ENCODE measurements at places on chromosomes 6 and 20.

DNA sequence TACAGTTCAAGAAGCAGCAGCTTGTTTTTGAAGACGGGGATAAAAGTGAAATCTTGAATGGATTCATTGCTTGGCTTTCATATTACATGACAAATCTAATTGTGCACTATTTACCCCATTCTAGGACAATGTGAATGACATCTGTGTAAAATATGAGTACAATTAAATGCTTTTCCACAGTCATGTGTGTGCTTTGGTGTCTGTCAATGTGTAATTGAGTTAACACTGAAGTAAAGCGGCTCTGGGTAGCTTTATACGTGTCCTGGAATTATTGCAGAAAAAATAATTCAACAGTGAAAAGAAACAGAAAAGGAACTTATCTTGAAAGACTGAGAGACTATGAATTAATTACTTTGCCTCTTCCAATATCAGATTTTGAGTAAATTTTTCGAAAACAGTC, 233.5 kb upstream of the HS3ST5 start:
- DNase-seq: no peak

GRCh38 chr6:41813956-41814355, 26.5 kb downstream of the TOMM6 start:
- no peak for DNase-seq

GRCh38 chr20:2385026-2385425, 4.3 kb downstream of the TGM6 start:
- no peak for DNase-seq

- peak; percentile 39 for DNase-seq
Measured at GRCh38 chr6:14881398-14881797, 364.5 kb upstream of the JARID2 start.

- no peak for DNase-seq
Measured at GRCh38 chr20:54152227-54153040, 21.4 kb downstream of the CYP24A1 start.

DNA sequence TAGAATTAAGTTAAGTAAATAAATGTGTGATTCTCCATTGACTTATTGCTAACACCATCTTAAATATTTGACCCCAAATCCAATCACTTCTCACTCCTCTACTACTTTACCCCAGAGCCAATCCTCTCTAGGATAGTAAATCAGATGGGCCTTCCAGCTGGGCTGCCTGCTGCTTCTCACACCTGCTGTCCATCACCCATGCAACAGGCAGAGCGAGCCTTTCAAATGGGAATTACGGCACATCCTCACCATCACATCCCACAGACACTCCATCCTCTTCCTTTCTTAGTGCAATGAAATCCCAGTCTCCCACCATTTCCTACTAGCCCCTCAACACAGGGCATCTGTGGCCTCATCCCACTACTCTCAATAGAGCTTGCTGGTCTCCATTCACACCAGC, 34.0 kb downstream of the HLA-F start:
- DNase-seq: no peak

DNA sequence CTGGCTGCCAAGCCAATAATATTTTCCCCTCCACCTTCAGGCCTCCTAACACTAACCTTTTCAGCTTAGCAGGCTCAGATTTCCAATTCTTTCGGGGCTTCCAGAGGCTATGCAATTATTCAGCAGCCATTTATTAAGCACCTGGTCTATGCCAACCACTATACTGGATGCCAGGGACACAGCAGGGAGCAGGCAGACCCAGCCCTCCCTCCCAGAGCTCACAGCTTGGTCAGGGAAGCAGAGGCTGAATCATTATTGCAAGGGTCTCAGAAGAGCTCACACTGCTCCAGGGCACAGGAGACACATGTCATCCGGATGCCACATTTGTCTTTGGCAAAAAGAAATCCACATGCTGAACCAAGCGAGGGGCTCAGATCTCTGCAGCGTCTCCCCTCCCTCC, 1.3 kb downstream of the BPIFB1 start:
- DNase-seq: no peak

DNA sequence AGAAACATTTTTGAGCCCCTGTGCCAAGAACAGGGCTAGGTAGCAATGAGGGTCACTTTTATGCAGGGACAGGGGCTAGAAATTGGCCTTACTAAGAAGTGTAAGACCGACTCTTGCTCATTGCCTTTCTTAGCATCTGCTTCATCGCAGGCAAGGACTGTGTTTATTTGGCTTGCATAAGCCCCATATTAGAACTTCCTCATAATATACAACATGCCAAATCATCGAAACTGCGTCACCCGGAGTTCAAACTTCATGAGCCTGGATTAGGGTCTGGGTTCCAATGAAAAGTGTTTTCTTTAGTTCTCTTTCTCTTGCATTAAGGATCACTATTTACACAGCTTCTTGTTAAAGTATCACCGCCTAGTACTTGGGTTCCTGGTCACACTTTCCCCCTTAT, 977 bp upstream of the SMAP1 start:
- DNase-seq: no peak

DNA sequence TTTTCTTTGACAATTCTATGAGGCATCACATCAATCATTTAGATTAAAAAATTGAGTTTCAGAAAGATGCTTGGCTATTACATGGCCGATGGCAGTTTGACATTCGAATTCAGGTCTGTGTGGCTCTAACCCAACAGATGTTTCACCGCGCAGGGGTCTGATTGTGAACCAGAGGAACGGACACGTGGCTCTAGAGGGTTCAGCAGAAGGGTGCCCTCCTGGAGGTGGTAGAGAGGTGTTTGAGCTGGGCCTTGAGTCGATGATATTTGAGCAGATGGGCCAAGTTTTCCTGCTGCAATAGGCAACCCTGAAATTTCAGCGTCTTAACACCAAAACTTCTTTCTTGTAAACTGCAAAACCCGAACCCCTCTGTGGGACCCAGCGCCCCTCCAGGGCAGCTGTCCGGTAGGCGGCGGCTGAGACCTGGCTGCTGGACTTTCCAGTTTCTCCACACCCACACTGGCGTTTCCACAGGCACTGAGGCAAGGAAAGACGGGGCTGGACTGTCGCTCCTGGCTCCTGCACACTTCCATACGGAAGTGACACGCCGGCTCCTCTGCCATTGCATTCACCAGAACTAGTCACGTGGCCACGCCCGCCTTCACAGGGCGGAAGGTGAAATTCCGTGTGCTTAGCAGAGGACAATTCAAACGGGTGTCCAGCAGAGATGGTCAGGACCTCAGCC, 11.3 kb upstream of the AFDN start:
- no peak for DNase-seq

GRCh38 chr6:25579902-25580495, 72.0 kb upstream of the SCGN start:
- no peak for DNase-seq

DNA sequence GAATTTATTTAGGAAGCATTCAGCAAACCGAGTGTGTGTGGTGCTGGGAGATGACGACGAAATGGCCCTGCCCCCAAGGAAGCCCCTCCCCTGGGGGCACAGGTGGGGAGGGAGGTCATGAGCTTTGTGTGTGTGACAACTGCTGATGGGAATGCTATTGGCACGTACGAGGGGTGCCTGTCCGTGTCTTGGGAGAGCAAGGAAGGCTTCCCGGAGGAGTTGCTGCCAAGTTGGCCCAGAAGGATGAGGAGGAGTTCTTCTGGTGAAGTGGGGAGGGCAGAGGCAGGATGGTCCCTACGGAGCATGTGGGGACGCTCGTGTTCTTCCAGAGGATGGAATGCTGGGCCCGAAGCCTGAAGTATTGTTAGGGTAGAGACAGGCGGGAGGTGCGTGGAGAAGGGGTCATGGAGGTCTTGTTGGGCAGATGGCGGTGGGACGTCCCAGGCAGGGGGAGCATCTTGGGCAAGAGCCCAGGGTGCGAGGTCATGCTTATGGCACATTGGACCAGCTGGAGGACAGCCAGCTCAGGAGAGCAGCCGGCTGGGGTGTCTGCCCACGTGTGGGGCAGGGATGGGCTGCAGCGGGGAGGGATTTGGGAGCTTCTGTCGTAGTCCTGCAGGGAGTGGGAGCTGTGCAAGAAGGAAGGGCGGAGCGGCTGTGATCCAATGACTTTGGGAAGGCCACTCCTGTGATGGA, 46.1 kb downstream of the SYNJ2 start:
- no peak for DNase-seq

DNA sequence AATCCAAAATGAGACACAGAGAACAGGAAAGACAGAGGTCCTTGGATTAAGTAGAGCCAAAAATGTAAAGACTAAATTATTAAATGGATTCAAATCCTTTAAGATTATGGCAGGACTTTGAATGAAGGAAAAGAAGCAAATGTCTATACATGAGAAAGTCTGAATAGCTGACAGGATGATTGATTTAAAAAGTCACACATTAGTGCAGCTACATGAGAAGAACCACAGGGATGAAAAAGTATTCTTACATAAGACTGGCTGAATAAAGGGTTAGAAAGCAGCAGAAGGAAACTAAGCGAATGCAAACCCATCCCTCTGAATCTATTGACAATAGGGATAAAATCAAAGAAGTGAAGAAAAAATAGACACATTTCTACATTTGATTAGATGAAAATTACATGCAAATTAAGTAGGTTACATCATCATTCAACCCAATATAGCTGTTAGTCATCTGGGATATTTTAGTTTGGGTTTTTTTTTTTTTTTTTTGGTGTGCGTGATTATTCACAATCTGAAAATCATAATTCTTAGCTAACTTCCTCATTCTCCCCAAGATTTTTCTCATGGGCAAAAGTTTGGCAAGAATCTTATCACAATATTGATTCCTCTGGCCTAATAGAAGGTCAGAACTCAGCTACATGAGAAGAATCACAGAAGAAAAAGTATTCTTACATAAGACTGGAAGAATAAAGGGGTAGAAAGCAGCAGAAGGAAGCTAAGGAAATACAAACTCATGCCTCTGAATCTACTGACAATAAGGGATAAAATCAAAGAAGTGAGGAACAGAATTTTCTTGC, 845.4 kb downstream of the HACE1 start:
- DNase-seq: no peak

GRCh38 chr6:42185597-42185996, 9.2 kb downstream of the GUCA1B start:
- no peak for DNase-seq

GRCh38 chr6:150745896-150746295, 119.6 kb upstream of the MTHFD1L start:
- DNase-seq: no peak

GRCh38 chr6:1321738-1322137, 9.8 kb downstream of the FOXQ1 start:
- DNase-seq: peak; percentile 86

DNA sequence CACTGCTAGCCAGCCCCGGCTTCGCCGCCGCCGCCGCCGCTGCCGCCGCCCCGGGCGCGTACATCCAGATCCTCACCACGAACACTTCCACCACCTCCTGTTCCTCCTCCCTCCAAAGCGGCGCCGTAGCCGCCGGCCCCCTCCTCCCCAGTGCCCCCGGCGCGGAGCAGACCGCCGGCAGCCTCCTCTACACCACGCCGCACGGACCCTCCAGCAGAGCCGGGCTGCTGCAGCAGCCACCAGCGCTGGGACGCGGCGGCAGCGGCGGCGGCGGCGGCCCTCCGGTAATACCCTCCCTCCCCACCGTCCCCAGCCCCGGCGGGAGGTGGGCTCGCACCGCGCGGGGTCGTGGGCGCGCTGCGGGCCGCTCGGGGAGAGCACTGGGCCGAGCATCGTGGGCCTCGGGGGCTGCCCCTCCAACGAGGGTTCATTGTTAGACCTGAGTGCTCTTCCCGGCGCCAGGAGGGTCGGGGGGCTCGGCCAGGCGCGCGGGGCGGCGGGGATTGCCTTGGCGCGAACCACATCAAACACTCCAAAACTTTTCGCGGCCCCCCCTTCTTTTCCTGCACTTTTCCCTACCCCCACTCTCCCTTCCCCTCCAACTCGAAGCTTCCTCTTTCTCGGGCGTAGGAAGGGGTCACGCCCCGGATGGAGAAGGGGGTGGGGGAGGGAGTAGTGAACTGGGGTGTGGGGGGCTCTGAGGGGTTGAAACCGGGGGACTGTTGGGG, 827 bp downstream of the E2F3 start:
- DNase-seq: no peak

DNA sequence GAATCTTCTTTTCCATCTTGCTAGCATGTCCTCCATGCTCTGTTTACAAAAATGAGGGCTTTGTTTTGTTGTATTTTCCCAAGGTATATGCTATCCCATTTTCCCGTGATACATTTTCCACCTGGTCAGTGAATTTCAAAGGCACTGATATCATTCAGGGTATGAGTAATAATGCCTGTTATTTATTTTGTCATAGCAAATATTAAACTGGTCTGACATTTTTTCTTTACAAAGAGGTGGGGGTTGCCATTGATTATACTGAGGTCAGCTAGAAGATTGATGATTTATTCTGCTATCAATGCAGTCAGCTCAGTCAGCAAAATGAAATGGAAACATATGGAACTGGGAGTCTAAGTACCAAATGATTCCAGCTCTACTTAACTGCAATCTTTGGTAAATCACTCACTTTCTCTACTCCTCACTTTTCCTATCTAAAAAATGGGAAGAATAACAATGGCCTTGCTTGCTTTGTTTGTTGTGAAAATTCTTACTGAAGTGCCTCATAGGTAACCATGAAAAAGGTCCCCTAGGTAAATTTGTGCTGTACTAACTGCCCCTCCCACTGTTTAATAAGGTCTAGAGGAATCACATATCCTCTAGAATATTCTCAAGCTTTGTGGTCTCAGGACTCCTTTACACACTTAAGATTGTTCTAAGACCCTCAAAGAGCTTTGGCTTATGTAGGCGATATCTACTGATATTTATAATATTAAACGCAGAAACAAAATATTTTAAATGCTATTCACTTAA, 64.0 kb downstream of the ARHGAP18 start:
- DNase-seq: no peak
